ENCODE measurements at places on chromosomes 11 and 22. TPM values are rescaled to one million over a fixed set of nuclear protein-coding genes. Genes with fewer than 3 reads are reported as not detected.

CHKB gene
- 67.0 TPM for total RNA-seq

- no peak for DNase-seq
Observed at GRCh38 chr22:29750559-29751538, 16.0 kb downstream of the ZMAT5 start.

GRCh38 chr11:131288521-131289091 lies 81.8 kb upstream of the NTM start:
- no peak for DNase-seq

DNA sequence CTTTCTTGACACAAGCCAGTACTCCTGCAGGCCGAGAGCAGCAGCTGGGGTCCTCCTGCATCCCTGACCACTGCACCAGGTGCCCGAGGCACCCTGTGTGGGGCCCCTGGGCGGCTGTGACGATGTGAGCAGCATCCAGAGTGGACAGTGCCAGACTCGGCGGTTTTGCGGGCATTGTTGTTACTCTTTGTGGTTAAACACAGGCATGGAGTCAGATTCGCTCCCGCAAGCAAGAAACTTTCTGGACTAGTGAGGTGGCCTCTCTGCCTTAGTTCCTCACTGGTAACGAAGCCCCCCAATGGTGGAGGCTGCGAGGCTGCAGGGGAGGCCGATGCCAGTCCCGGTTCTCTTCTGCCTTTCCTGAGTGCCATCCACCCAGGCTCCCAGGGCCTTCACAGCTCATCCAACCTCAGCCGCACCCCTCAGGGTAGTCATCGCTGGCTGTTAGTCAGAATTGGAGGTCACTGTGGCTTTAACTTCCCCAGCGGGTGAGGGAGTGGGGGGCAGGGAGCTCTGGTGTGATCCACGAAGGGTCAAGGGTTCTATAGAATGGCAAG lies 3.7 kb upstream of the CLDN5 start:
- DNase-seq, result no peak

- DNase-seq, result no peak
Observed at GRCh38 chr11:45322111-45322705, 36.1 kb upstream of the SYT13 start.

DNA sequence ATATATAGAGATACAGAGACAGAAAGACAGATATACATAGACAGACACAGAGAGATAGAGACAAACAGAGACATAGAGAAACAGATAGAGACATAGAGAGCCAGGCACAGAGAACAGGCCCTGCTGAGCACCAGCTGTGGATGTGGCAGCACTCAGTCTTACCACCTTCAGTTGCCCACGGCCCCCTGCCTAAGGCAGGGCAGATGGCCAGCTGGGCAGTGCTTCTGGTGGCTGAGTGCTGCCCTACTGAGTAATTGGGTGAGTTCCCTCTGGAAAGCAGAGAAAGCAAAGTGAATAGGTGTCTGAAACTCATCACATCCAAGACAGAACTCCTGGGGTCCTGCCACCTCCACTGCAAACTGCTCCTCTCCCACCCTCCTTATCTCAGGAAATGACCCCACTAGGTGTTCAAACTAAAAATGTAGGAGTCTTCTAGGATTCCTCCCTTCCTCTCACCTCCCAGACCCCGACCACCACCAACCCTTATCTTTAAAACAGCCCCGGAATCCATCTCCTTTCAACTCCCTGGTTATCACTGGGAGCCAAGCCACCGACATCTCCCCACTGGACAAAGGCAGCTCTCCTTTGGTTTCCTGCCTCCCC lies 27.2 kb downstream of the SYN3 start:
- DNase-seq, result no peak

Data from GM23338 (cell line).